Endodermal cell (in vitro differentiated cells): ENCODE measurements at places on chromosomes 4 and X. TPM values are rescaled to one million over a fixed set of nuclear protein-coding genes. Genes with fewer than 3 reads are reported as not detected.

DNA sequence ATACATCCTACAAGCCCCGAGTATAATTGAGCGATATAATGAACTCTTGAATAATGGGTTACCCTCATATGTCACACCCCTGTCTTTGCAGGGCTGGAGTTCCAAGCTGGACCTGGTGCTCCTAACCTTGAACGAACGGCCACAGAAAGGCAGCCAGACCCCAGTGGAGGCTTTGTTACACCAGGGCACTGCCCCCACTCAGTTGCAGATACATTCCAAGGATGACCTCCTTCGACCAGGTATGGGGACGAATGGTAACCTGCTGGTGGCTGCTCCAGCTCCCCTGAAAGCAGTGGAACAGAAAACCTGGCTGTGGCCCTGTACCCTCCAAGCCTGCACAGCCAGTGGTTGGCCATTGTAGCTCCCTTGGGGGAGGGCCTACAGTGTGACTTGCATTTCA, 56.6 kb upstream of the CCDC149 start:
- DNase-seq: peak; percentile 14

DNA sequence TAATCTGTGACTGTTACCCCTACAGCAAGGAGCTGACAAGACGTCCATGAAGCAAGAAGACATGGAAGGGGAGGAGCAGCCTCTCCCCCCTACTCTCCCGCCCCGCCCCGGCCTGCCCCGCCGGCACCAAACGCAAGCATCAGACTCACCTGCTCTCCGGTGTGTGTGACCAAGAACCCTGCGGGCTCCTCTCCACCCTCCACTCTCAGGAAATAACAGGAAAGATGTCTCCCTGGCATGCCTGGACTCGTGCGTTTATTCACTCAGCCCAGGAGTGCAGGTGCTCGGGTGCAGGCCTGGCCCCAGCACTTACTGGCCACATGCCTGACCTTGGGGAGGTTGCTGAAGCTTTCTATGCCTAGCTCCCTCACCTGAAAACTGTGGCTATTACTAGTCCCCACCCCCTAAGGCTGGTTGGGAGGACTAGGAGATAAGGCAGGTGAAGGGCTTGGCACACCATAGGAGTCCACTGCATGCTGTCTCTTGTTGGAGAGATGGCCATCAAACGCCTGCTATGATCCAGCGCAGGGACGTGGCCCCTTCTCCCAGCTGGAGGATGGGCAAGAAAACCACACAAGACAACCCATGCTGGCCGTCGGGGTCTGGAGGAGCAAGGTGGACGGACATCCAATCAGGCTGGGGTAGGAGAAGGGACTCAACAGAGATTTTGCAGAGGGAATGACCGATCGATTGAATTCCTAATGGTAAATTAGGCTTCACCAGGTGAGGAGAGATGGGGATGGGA, 34.9 kb upstream of the CLDN24 start:
- no peak for DNase-seq

- DNase-seq: no peak
These were observed 1463.3 kb downstream of the C4orf33 start for GRCh38 chr4:130559268-130559667.

GRCh38 chr4:74038425-74039314, at the start of gene CXCL3:
Gene CXCL3, minus strand, starts transcription at chr4:74038689. Its CDS starts 78 bp downstream, at chr4:74038611.
- peak; percentile 89 for DNase-seq

DNA sequence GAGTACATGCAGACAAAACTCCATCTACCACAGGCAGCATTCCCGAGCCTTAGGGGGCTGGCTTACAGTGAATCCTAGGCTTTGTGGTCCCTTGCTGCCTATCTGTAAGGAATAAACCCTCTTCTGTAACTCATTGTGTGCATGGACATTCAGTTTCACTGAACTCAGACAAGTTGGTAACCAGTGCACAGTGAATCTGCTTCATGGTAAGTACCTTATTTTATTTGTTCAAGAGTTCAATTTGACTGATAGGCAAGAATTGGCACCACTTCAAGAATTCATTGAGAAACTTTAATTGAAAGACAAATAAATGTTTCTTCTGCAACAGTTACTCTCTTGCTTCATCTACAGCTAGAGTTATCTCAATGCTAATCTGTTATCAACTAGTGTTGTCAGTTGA, 57.2 kb upstream of the PRRG1 start:
- DNase-seq: no peak

DNA sequence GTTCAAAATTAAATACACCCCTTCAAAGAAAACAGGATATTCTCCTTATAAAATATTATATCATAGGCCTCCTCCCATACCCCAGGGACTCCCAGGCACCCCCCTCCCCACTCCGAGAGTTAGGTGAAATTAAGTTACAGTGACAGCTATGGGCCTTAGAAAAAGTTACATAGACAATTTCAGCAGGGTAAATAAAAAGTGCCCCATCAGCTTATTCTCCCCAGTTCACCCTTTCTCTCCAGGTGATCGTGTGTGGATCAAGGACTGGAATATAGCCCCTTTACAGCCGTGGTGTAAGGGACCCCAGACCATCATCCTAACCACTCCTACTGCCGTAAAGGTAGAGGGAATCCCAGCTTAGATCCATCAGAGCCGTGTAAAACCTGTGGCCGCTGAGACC, 147.6 kb upstream of the FGF16 start:
- no peak for DNase-seq

DNA sequence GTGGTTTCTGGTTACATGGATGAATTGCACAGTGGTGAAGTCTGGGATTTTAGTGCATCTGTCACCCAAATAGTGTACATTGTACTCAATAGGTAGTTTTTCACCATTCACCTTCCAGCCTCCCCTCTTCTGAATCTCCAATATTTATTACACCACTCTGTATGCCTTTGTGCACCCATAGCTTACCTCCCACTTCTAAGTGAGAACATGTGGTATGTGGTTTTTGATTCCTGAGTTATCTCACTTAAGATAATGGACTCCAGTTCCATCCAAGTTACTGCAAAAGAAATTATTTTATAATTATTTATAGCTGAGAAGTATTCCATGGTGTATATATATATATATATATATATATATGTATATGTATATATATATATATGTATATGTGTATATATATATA, 155.8 kb downstream of the HHIP start:
- no peak for DNase-seq

GRCh38 chr4:147854154-147854553, 122.3 kb downstream of the ARHGAP10 start:
- no peak for DNase-seq

The DRP2 gene
- 0.28 to 0.95 TPM (median 0.91 TPM) in 3 replicates for total RNA-seq

The LRCH2 gene
- 2.8 TPM in 2 replicates for total RNA-seq
